ENCODE measurements at places on chromosomes 7 and 10.

DNA sequence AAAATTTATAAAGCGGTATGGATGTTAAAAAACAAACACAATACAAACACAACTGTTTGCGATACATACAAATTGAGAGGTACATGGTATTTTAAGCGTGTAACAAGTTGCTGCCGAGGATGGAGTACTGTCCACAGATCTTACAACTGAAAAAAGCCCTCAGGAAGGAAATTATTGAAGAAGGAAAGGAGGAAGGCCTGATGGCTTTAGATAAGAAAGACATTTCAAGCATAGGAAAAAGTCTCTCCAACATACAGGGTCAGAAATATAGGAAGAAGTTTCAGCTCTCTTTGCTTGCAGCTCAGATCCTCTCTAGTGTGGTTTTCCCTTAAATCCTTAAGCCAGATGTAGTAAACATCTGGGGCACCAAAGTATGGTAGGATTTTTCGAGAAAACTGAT, 25.0 kb downstream of the RBM28 start:
- DNase-seq: no peak

- peak; percentile 63 for DNase-seq
Observed at GRCh38 chr7:116180302-116180701, 30.0 kb upstream of the TES start.

DNA sequence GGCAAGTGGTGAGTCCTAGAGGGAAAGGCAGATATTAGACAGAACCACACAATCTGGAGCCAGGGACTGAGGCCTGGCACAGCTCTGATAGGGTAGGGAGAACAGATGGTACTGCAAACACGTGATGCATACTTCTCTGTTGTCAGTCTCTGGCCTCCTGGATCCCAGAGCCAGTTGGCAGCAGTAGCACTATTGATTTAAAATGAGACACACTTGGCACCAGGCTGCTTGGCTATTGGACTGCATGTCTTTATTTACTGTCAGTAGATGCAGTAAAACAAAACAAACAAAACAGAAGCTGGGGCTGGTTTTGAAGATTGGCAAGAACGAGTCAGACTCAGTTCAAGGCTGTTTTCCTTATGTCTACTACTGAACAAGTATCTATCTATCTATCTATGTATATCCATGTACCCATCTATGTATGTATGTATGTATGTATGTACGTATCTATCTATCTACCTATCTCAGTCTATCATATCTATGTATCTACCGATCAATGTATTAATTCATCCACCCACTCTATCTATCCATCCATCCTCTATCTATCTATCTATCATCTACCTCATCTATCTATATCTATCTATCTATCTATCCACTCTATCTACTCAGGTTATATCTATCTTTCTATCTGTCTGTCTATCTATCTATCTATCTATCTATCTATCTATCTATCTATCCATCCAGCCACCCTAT, 23.4 kb upstream of the MGAM2 start:
- DNase-seq: no peak

DNA sequence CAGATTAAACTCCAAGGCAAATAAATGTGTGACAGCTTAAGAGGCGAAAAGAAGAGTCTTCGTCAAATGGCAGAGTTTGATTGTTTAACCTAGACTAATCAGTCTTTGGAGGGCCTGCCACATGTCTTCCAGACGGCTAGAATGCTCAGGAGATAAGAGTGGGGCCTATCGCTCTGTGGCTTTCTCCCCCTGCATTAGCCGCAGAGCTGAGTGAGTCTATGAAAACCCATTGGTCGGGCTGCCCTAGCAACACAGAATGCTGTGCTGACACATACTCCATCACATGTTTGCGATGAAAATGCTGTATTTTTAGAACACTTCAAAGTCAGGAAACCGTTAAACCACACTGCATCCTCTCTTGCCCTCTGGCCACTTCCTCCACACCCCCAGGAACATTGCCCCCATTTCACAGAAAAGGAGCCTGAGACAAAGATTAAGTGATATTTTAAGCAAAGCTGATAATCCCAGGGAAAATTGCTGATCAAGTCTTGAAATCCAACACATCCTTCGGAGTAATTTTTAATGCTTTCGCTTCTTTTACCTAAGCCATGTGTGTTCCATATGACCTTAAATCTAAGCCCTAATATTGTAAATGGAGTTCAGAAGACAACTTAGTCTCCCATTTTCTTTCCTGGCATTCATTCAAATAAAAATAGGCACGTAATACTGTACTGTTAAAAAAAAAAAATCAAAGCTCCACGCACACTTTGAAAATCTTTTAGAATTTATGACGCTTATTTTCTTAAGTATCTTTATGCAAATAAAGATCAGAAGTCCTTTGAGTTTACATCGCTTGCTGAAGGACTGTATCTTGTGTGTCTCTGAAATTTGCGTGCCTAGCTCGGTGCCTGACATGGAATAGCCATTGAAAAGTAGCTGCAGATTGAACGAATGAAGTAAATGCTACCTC, 161.2 kb downstream of the CELF2 start:
- DNase-seq: peak; percentile 9

DNA sequence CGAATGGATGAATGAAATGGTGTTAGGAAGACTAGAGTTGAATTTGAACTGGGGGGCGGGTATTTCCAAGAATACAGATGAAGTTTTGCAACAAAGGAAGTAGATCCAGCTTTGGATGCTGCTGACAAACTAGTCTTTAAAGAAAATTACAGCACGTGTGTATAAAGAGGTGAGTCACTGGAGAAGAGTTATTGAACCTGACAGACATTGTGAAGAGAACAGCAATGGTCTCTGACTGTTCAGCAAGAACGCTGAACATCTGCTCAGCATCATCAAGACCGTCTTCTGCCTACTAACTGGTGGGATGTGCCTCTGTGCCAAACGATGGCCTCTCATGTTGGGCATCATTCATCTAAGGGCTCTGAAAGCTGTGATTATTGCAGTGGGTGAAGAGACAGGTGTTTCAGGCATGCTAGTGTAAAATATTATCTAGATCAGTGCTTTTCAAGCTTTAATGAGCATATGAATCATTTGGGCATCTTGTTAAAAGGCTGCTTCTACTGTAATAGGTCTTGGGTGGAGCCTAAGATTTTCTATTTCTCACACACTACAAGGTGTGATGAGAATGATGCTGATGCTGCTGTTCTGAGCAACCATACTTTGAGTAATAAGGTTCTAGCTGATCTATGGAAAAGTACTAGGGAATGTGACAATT, 291.3 kb downstream of the PTEN start:
- peak; percentile 68 for DNase-seq

GRCh38 chr10:52213321-52213752, 100.7 kb upstream of the DKK1 start:
- DNase-seq: peak; percentile 54

- DNase-seq: no peak
Observed at GRCh38 chr10:121983852-121984251, 5.1 kb upstream of the TACC2 start.

All from kidney tubule cell (primary cell).